Muscle of back (tissue), 13 donors: ENCODE measurements at places on chromosomes 5 and 9.
A peak's percentile ranks its signal among the peaks of the same experiment; 100 is the strongest.

DNA sequence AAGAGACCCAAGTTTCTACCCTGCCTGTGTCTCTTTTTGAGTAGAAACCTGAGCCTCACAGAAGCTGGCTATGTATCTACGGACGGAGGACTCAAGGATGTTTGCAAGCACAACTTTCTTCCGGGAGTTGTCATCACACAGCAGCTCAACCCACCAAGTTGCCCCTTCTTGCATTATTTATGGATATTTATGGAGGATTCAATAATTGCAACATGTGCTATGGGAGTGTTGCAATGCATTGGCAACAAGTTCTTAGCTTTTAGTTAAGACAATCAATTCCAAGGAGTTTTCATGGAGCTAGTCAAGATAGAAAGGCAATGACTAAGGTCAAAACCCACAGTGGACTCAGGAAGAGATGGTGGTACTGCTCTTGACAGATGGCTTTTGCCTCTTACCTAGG is 336.9 kb downstream of the ENC1 start:
- no peak for DNase-seq

DNA sequence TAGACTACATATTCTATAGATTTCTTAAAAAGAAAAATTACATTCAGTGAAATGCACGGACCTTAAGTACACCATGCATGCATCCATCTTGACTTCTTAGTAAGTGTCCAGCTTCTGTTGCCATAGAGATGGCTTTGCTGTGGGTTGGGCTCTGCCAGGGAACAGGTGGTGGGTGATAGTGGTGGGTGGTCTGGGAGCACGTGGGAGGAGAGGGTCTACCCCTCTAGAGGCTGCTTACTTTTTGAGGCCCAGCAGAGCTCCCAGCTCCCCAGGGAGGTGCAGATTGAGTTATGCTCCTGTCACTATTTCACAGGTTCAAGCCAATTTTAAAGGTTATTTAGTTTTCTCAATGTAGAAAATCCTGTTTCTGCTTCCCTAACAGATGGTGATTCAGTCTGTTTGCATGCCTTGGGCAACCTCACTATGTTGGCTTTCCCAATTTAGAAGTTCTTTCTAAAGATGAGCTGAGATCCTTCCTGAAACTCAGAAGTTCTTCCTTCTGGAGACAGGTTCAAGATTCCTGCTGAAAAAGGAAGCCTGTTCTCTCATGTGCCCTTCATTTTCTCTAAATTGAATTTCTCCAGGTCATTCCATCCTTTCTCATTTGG is 107.4 kb upstream of the LHFPL2 start:
- DNase-seq = no peak

- DNase-seq = no peak
These were observed 40.5 kb upstream of the RPL26L1 start for GRCh38 chr5:172918421-172919371.

DNA sequence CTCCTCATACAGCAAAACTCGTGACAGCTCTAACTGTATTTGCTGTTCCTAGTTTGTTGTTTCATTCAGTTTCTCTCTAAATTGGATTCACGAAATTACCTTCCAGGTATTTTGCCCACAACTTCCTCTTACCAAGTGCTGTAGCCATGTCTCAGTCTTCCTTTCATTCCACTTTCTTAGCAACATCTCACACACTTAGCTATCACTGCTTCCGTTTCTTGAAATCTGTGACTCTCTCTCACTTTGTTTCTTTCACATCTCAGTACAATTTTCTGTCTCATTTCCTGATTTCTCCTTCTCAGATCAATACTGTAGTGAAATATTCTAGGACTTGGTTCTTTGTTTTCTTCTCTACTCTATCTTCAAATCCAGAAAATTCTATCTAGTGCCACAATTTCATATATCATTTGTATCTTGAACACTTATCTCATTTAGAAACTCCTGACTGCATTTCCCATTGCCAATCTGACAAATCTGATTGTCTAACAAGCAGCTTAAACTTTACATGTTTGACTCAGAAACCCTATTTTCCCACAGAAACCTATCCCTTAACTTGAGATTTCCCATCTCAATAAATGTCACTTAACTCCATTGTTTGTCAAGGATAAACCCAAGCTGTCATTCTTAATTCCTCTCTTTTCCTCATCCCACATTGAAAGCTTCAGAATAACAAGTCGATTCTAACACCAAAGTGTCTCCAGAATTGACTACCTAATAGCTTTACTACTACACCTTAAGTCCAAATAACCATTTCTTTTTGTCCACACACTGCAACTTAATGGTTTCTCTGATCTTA is 303.1 kb downstream of the CDH12 start:
- DNase-seq = no peak

DNA sequence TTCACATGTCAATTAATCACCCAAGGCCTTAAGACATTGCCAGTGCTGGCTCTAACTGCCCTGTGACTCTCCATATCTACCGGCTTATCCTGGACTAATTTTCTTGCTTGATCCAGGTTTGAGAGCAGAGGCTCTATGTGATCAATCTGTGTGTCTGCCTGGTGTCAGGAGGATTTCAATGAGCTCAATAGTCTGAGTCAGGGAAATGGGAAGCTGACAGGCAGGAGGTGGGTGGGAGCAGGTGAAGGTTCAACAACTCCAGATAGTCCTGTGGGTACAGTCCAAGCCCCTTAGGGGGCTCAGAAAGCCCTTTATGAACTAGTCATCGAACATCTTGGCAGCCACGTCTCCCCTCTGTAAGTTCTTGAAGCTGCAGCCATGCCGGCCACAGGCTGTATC is 72.2 kb downstream of the SHB start:
- no peak for DNase-seq

- DNase-seq = no peak
These were observed 15.1 kb downstream of the SLC28A3 start for GRCh38 chr9:84325347-84325973.

- no peak for DNase-seq
These were observed 1.4 kb upstream of the IPPK start for GRCh38 chr9:92671323-92671722.

DNA sequence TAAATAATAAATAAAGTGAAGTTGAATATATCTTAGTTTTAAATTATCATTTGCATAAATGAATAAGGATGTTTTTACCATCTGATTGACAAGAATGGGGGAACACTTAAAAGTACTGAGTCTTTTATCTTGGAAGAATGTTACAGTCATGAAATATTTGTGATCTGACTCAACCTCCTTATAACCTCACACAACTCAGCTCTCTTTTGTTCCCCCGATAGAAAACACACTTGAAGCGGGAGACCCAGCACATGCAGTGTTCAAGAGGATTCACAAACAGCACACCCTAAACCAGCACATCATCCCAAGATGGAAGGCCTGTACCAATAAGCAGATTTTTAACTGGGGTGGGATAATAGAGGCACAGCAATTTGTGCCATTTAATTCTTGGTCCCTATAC is 15.5 kb downstream of the BAAT start:
- DNase-seq = no peak

DNA sequence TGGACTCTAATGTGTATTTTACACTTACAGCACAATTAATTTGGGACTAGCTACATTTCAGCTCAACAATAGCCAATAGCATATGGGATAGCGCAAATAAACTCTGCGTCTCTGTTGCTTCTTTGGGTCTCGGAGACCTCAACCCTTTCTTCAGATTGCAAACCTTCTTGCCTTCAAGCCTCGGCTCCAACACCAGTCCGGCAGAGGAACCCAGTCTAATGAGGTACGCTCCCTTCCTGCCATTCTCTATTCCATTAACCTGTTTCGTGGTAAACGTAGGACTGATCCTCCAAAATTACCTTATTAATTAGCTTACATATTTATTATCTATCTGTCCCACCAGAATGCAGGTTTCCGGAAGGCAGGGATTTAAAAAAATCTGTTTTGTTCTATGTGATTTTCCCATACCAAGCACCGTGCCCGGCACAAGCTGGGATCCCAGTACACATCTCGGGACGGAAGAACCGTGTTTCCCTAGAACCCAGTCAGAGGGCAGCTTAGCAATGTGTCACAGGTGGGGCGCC is 525 bp upstream of the DAPK1 start:
- no peak for DNase-seq

- DNase-seq = no peak
These were observed 31.7 kb upstream of the IRX4 start for GRCh38 chr5:1914471-1914870.

GRCh38 chr5:54024466-54024865 is 285.9 kb downstream of the ARL15 start:
- no peak for DNase-seq

DNA sequence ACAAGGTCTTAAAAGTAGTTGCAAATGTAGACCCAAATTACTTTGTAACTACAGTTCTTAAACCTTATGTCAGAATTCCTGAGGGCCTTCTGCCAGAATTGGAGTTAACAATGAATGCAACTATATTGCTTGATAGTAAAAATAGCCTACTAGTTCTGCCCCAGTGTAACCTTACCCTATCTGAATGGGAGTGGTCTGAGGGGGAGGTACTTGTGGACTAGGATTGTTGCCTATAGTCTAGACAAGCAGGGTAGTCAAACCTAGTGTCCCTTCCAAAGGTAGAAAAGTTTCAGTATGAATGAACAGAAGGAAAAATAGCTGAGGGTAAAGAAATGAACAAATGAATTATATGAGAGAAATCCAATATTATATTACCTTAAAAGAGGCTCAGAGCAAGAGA is 242.2 kb downstream of the PJA2 start:
- DNase-seq = no peak

DNA sequence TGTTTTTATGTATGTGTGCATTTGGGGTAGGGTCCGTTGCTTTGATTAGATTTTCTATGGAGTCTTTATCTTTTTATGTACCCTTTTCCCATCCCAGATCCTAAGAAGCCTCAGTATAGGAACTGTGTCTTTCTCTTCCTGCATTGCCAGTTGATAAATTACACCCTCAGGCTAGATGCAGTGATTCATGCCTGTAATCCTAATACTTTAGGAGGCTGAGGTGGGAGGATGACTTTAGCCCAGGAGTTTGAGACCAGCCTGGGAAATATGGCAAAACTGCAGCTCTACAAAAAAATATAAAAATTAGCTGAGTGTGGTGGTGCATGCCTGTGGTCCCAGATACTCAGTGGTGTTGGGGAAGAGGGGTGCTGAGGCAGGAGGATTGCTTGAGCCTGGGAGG is 40.2 kb downstream of the NLN start:
- no peak for DNase-seq

DNA sequence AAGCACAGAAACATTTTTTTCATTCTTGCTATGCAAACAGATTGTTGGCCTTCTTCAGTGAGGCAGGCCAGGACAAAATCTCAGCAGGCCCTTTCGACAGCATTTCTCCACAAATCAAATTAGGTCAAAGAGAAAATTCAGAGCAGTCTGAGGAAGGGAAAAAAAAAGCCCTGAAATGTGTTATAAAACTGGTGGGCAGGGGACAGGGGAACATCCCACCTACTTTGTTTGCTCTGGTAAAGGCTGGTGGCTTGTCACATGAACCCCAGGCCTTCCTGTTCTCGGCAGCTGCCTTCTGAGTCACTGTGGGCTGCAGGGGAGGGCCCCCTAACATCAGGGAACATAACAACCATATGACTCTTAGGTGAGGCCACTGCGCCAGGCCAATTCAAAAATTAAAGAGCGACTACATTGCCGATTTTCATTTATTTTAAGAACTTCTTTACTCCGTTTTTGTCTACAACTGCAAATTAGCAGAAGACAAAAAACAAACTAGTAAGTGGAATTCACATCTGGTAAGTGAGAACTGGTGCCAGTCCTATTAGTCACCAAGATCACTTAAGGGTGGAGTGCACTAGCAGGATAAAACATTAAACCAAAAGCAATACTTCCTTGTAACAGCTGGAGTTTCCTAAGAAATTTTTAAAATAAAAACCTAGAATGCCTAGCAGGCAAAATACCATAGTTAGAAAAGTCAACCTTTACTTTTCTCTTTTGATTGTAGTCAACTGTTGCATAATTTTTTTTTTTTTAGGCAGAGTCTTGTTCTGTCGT is 46.2 kb upstream of the DENND4C start:
- DNase-seq = peak; percentile 89

DNA sequence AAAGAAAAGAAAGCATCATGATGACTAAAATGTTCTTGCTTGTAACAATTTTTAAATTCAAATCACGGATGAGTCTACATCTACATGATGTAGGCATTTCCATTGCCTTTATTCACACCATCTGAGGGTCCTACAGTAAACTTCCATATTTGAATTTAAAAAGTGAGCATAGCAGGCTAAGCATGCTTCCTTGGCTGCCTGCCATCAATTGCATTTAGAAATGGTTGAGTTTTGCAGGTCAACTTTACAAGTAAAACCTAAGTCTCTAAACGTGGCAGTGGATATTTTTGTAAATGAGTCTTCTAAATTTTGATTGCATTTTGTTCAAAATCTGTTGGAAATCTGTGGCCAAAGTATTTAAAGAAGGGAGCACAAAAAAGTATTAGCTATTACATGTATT is 136.5 kb upstream of the PTCH1 start:
- no peak for DNase-seq

GRCh38 chr5:54401515-54401914 is 54.0 kb upstream of the HSPB3 start:
- no peak for DNase-seq

DNA sequence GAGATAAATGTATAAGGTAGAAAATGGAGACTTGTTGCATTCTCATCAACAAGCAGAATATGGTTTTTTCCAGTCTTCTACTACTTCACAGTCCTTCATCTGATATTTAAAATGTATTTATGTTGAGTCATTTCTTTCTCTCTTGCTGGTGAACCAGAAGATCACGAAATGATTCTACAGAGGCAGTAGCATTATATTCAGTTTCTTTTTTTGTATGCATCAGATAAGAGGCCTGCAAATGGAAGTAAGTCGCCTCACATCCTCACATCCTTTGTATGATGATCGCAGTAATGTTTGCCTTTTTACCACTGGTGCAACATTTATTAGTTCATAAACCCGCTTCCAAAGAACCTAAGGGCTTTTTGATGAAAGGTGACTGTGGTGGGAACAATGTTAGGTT is 22.1 kb upstream of the IL13 start:
- no peak for DNase-seq

- DNase-seq = no peak
These were observed 32.2 kb upstream of the KCNIP1 start for GRCh38 chr5:170471551-170472178.

- DNase-seq = no peak
These were observed 11.2 kb upstream of the HMHB1 start for GRCh38 chr5:143800715-143801114.

DNA sequence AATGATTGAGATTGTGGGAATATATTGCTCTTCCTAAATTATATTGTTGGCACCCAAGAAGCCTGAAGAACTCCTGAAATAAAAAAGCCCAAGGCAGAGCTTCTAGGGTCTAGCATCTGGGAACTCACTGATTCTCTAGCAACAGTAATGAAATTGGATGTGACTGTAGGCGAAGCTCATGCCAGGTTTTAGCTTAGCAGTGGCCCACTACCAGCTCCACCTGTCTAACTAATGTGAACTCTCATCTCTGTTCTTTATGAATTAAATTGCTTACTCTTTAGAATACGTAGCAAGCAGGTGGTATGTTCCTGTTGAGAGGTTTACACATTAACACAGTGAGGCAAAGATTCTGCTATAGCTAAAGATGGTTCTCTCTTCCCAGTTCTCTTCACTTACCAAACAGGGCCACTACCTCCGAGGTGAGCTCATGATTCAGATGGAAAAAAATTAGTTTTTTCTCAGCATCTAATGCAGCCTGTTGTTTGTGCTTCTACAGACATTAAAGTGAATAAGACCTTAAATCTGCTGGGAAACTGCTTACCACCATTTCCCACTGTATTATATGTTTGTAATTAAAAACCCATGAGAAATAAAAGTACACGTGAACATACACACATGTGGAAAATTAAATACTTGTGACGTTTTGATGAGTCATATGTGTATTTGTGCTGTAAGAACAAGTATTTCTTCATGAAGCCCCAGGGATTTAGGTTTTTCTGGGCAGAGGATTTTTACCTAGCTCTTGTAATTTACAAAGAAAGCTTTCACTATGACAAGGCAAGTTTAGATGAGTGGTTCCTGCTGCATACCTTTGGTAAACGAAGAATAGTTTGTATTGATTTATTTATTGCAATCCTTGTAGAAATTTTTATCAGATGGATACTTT is 360.1 kb downstream of the KDM4C start:
- DNase-seq = no peak
